ENCODE measurements at places on chromosomes 1 and 21.
A peak's percentile ranks its signal among the peaks of the same experiment; 100 is the strongest.

DNA sequence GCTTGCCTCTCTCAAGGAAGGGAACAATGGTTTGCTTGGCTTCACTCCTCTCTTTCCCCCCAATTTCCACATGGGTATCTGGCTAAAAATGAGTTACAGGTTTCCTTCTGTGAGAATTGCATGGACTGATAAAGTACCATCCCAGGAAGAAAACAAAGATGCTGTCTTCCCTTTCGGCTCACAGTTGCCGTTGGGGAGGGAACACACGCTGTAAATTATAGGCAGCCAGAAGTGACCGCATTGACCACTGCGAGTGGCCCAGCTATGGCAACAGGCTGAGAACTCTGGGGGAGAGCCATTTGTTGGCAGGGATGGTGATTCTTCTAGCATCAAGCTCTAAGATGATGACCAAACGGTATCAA, 2.9 kb downstream of the RUNX1 start:
- no peak for DNase-seq

DNA sequence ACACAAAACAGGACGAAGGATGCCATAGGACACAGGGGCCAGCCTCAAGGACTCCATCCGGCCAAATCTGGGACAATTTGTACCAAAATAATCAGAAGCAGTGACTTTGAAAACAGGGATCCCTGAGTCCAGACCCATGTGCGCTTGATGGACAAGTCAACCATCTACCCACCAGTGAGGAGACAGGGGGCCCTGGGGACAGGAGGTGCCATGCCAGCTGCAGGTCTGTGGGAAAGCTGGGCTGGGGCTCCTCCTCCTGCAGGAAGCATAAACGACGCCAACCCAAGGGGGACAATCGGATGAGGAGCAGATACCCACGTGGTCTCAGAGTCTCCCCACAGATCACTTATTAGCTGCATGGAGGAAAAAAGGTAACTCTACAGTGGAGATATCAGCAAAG, 50.6 kb downstream of the NPHP4 start:
- no peak for DNase-seq

DNA sequence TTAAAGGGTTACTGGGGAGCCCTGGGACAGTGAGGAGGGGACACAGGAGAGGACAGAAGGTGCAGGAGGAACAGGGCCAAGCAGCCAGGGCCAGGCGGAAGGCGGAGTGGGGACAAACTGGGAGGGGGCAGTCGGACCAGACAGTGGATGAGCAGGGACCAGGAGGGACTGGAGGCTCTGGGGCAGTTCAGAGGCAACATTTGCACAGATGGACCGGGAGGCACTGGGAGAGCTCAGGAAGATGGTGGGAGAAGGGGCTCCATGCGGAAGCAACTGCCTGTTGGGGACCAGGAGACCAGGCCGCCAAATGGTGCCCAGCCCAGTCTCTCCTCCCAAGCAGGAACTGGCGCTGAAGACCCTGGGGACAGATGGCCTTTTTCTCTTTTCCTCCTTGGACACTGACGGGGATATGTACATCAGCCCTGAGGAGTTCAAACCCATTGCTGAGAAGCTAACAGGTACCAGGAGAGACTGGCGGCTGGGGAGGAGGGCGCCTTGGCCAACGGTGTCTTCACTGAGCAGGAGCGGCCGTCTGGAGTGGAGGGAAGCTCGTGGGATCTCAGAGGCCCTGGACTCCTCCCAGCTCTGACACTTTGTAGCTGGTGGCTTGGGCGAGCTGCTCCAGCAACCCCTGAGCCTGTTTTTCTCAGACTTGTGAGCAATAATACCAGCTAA, 847 bp downstream of the SELENON start:
- DNase-seq: no peak

- DNase-seq: no peak
These were observed 76.0 kb upstream of the ZBTB40 start for GRCh38 chr1:22375601-22376000.

- DNase-seq: no peak
These were observed 59.5 kb upstream of the ENAH start for GRCh38 chr1:225712391-225712790.

DNA sequence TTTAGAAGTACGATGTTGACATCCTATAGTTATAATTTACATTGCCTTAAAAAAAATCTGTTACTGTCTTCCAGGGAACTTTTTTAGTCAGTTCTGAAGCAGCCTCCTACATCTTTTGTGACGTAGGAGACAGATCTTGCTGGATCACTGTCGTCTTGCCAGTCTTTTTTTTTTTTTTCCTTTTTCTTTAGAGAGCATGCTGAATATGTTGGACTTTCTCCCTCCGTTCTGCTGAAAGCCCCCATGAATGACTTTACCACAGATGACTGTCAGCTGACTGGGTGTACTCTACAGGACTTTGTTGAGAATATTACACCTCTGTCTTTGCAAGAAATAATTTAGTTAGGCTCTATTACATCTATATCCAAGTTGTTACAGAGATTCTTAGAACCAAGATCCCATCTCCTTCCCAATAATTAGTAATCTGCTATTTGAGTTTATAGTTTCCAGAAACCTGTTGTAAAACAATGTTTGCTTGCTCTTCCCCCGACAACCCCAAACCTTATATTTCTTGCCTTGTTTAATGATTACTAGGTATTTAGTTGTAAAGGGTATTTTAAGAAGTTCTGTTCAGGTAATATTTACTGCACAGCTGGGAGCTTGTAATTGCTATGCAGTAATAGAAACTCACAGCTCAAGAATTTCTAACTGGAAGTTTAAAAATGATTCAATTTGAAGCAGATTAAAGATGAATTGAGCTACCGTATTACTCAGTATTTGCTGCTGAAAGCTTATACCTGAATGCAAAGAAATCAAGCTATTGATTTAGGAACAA, 61.8 kb downstream of the RASAL2 start:
- no peak for DNase-seq

GRCh38 chr1:98049370-98050135, 128.7 kb upstream of the DPYD start:
- DNase-seq: peak; percentile 19

GRCh38 chr1:25675729-25676476, 59.3 kb downstream of the MAN1C1 start:
- DNase-seq: peak; percentile 87

DNA sequence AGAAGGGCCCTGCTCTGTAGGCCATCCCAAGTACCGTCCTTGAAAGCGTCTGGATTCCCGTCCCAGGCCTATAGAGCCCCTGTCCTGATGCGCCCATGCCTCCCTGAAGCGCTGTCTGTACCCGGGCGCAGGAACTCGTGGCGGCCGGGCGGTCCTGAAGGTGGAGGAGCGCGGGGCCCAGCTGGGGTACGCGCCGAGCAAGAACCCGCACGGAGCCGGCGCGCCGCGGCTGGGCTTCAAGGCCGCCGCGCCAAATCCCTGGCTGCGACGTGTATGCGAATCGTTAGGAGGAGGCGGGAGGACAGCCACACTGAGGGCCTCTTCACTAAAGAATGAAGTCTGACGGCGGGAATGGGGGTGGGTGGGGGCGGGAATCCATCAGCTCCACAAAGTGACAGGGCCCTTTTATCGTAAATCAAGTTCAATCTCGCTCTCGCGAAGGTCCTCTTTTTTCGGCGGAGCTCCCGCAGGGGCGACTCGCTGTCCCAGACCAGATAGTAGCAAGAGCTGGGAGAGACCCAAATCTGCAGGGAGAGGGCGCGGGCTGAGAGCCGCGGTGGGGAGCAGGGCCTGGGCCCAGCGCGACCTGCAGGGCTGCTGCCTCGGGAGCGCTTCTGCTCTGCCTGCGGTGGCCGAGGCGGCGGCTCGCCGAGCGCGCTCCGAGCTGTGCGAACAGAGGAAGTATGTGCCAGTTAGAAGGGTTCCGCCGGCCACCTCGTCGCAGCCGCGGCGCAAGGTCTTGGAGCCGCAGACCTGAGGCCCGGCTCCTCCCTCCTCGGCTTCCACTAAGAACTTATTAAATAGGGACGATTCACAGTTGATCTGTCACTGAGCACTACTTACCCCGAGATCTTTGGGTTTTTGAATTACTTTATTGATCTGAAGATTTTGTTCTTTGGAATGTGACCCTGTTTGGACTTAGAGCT, 10.4 kb downstream of the BARHL2 start:
- peak; percentile 52 for DNase-seq
